ENCODE measurements at places on chromosomes 2 and 18.

- DNase-seq, result no peak
These were observed 43.2 kb upstream of the KDM3A start for GRCh38 chr2:86397986-86398385.

- no peak for DNase-seq
These were observed 316.8 kb upstream of the HS6ST1 start for GRCh38 chr2:128635361-128635900.

DNA sequence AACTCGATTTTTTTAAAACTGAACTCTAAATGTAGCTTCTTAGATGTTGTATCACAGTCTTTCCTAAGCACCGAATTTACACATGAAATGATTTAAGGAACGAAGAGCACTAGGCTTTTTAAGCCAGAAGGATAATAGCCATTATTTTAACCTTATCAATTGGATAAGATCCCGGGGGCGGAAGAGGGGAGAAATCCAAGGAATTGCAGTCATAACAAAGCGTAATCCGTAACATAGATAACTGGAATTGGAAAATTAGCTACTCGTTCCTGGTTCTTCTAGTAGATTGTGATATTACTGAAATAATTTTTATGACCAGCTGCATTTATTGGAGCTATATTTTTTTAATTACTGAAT, 988 bp upstream of the KANSL1L start:
- no peak for DNase-seq

DNA sequence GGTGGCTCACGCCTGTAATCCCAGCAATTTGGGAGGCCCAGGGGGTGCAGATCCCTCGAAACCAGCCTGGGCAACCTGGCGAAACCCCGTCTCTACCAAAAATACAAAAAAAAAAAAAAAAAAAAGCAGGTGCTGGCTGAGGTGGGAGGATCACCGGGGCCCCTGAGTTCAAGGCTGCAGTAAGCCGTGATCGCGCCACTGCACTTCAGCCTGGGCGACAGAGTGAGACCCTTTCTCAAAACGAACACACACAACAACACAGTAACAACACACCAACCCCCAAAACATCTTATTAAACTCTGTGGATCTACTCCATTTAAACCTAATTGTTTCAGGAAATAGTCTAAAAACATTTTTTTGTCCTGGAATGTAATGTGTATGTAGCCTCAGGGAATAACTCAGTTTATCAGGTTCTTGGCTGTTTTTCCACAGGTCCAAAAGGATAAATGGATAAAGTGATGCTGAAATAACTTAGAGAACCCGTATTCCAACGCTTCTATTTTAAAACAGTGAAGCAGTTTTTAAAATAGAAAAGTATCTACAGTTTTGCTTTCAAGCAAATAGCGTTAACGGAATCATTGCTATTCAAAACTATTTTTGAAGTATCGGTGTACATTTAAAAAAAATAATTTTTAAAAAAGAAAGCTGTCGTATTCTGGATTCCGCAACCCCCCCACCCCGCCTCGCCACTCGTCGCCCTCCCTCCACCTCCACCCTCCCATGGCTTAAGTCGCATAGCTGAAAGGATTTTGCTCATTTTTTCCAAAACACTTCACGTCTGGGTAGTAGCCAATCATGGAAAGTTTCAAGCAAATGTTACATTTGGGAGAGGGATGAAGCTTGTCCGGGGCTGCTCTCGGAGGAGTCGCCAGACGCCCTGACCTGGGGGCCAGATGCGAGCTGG, 895 bp upstream of the GLS start:
- DNase-seq, result no peak

GRCh38 chr2:239324456-239324855, 76.4 kb downstream of the HDAC4 start:
- no peak for DNase-seq

- peak; percentile 53 for DNase-seq
These were observed 63.3 kb downstream of the RAB31 start for GRCh38 chr18:9771261-9771976.

- DNase-seq, result no peak
These were observed 97.1 kb upstream of the SLC66A3 start for GRCh38 chr2:11058129-11058528.

DNA sequence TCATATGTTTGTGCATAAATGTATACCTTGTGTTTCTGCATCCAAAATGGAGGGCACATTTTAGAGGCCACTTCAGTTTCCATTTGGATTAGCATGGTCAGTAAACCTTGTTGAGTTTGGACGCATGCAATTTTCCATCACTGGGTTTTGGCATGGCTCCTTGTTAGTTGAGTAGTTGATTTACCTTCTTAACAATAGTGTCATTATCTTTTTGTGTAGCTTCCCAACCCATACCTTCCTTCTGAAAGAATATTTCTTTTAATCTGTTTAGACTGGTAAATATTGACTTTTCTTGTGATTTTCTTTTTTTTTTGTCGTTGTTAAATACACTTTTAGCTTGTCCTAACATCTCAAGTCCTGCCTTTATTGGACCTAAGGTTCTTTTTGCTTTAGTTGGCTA, 15.5 kb downstream of the RPIA start:
- no peak for DNase-seq

GRCh38 chr18:57866355-57866754, 63.2 kb upstream of the ATP8B1 start:
- DNase-seq, result no peak

GRCh38 chr2:48332286-48332685, 197.7 kb upstream of the STON1 start:
- no peak for DNase-seq

- DNase-seq, result no peak
These were observed 31.9 kb downstream of the TFCP2L1 start for GRCh38 chr2:121253021-121253673.

DNA sequence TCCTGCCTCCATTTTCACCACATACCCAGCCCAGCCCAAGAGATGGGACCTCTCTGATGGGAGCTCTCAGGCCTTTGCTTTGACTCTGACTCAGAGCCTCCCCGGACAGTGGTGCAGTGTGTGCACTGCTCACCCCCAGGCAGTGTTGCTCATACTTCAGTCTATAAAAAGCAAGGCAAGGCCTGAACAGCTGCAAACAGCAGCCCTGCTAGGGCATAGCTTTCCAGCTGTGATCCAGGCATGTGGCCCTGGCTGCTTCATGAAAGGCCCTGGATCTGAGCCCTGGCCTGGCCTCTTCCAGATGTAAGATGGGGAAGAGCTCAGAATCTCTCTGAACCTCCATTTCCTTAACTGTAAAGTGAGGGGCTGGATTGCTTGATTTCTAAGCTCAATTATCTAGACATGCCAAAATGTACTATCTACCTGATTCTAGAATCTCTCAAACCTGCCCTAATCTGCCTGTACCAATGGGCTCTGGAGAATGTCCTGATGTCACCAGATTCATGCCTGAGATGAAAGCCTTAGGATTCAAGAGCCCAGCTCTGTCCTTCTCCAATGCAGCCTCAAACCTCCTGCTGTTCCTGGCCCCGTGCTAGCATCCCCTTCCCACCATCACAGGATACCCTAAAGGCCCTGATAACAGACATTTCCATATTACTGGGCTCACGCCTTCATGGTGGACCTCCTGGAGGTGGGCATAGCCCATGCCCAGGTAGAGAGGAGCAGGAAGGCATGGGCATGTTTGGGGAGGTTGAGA, 206.9 kb downstream of the ARL4C start:
- no peak for DNase-seq

GRCh38 chr2:177073611-177074010, 139.0 kb upstream of the HNRNPA3 start:
- DNase-seq, result no peak

DNA sequence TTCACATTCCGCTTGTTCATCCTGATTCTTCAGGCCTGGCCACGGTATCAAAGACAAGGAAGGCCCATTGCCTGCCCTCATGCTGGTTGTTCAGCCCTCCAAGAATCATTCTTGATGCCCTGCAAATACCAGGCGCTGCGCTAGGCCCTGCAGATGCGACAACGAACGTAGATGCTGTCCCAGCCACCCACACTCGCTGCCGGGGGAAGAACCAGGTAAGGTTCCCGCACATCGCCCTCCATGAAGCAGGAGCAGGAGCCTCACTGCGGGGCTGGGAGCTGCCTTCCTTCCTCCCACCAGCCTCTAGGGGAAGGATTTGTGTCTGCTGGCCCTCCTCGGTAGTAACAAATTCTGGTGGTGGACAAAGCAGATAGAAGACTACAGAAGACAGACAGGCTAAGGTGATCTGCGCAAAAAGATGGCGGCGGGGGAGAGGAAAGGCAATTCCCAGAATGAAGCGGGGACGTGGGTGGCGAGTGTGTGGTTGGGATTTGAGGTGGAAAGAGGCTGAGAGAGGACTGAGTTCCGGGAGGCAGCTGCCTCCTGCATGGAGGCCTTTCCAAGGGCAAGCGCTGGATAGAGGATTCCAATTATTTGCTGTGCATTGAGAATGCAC, 19.8 kb upstream of the GPR55 start:
- no peak for DNase-seq

GRCh38 chr2:88400037-88400767, 52.3 kb downstream of the FOXI3 start:
- DNase-seq, result no peak

DNA sequence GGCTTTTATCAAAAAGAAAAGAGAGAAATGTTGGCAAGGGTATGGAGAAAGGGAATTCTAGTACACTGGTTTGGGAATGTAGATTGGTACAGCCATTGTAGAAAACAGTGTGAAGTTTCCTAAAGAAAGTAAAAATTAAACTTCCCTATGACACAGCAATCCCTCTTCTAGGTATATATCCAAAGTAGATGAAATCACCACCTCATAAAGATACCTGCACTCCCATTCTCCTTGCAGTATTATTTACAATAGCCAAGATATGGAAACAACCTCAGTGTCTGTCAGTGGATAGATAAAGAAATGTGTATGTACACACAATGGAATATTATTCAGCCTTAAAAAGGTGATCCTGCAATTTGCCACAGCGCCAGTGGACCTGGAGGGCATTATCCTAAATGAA, 147.2 kb upstream of the NOSTRIN start:
- no peak for DNase-seq

DNA sequence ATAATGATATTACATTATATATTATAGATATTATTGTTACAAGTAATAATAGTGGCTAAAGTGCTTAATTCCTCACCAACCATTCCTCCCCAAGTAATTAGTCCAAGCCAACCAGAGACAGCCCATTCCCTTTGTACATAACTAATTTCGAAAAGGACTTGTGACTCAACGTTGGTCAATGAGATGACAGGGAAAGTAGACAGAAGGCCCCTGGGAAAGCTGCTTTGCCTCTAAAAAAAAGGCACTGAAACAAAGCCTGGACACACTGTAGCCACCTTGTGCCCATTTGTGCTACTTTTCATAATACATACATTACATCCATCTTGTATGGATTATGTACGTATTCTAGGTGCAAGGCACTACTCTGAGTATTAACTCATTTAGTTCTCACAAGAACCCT, 28.8 kb downstream of the COLEC12 start:
- no peak for DNase-seq

DNA sequence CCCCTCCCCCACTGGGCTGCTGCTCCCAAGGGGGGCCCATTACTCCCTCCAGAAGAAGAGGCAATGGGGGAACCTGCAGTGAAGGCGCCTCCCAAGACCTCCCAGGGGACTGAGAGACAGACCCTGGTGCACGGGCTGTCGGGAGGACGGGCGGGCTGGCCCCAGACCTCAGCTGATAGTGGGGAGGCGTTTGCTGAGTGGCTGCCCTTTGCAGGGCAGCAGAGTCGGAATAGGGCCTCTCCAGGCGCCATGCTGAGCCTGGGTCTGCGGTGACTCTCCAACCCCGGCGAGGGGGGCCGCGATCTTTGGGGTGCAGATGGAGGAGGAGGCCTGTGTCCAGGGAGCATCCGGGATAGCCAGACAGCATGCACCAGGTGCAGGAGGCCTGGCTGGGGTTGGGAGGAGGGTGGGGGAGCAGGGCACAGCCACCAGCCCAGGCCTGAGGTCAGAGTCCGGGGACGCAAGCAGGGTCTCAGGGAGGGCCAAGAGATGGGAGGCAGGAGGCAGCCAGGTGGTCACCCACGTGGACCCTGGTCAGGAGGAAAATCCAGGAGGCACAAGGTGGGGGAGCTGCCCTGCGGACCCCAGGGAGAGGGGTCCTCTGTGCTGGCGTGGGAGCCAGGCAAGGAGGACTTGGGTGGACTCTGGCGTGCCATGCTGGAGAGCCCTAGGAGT, 11.0 kb downstream of the CROCC2 start:
- DNase-seq, result no peak

DNA sequence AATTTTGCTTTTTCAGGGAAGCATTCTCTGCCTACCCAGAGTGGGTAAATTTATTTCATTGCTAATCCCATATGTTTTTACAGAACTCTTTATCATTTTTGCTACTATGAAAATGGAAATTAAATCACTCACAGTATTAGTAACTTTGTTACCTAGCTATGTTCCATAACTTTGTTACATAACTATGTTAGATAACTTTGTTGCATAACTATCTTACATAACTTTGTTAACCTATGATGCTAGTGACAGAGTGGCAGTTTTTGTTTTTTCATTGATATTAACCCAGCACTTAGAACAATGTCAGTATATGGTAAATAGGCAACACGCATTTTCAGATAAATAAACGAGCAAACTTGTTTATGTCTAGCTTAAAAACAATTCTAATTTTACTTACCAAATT, 286.6 kb downstream of the LRP1B start:
- no peak for DNase-seq

GRCh38 chr2:7620255-7620654, 703.0 kb downstream of the RNF144A start:
- peak; percentile 13 for DNase-seq

GRCh38 chr2:166179201-166179600, 51.4 kb upstream of the SCN1A start:
- no peak for DNase-seq

DNA sequence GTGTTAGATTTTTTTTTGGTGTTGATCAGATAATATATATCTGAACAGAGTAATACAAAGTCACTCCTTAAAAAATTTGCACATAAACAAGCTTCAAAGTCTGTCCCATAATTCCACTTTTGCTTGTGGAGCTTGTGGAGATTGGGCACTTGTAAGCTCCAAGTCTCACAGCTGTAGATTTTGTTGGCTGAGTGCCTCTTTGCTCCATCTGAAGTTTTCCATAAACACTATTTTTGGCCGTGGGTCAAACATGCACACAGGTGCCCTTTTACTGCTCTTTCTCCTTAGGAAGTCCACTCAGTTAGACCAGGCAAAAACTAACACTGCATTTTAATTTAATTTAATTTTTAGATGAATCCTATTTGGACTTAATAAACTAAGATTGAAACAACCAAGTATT, 3.6 kb upstream of the KCNJ13 start:
- DNase-seq, result no peak

- DNase-seq, result no peak
These were observed 128.0 kb downstream of the NFATC1 start for GRCh38 chr18:79523736-79524180.

DNA sequence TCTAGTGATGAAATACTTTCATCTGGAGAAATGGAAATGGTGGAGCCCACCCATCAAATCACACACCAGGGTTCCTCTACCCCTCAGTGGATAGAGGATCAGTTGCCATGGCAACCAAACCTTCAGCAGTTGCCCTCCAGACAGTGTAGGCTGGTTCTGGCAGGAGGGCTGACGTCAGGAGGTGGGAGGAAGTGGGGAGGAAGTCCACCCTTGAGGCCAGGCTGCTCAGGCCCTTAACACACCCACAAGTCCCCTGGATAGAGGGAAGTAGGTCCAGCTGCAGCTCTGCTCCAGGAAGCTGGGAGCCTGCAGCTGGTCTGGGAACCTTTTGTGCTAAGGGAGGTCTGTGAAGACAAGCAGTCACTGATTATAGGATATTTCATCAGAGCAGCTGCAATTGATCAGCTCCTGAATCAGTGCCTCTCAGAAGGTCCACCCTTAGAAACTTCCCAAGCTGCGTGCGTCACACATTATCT, 186.6 kb downstream of the MTX2 start:
- no peak for DNase-seq

- no peak for DNase-seq
These were observed 42.7 kb upstream of the TAF1B start for GRCh38 chr2:9800639-9800974.
